ENCODE measurements at places on chromosomes 1 and 21.

- no peak for DNase-seq
These were observed 41.6 kb upstream of the NRDC start for GRCh38 chr1:51920130-51920529.

DNA sequence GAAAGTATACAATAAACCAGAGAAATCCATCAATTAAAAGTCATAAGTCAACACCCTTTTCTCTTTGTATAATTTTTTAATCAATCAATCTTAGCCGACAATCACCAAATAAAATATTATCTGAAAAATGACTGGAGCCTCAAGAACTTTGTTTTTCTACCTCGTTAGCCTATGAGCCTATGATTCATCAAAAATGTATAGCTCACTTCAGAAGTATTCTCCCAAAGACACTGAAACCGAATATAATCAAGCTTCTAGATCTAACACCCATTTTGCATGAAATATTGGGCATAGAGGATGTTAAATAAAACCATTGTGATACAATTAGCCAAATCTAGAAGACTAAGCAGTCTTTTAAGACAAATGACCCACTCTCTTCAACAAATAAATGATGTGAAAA lies 17.8 kb upstream of the RSBN1 start:
- no peak for DNase-seq

GRCh38 chr1:29365906-29366670 lies 129.8 kb downstream of the PTPRU start:
- DNase-seq, result no peak

- DNase-seq, result no peak
These were observed 312 bp downstream of the KIAA2013 start for GRCh38 chr1:11925938-11926292.

DNA sequence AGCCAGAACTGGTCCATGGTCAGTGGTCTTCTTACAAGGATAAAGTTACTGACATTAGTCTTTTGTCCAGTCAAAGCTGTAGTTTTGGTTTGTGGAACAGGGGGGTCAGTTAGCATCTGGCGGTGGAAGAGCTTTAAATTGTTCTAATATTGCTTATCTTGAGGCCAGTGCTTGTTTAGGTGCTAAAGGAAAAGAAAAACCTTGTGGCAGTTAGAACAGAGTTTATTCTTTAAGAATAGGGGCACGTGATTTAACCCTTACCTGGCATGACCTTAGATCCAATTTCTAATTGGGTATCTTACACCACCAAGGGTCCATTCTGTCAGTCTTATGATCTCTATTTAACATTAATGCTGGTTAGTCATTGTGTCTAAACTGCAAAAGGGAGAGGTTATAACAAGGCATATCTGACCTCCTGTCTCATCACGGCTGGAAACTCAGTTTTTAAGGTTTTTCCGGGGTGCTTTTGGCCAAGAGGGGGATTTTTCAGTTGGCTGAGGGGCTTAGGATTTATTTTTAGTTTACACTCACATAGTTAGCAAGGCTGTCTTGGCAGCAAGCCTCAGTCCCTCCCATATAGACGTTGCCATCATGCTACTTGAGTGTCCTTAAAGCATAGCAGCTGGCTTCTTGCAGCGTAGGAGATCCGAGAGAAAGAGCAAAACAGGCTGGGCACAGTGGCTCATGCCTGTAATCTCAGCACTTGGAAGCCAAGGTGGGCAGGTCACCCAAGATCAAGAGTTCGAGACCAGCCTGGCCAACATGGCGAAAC lies 60.1 kb upstream of the FAM89A start:
- DNase-seq, result no peak

- DNase-seq, result no peak
These were observed 1.8 kb downstream of the ESPN start for GRCh38 chr1:6426277-6426971.

DNA sequence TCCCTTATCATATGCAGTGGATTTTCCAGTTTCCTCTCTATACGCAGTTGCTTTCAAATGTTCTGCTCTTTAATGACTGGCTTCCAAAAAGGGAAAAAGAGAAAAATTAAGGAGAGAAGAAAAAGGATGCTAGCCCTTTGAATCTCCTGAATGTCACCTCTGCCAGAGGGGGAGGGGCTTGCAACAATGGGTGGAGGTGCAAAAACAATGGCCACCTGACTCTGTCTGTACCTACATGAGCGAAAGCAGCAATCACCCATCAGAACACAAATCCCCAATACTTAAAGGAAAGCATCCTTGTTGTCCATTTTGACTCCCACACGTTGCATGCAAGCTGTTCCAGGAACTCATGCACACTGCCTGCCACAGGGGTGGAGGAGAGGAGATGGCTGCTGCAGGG lies 61.2 kb downstream of the CCDC30 start:
- DNase-seq, result no peak
